Activated naive CD8-positive, alpha-beta T cell treated with anti-CD3 and anti-CD28 coated beads, Interleukin-2, amount 10 ng/mL, durations not matched to agents 7 days and 5 days (primary cell): ENCODE measurements at places on chromosomes 16 and 17. TPM values are rescaled to one million over a fixed set of nuclear protein-coding genes. Genes with fewer than 3 reads are reported as not detected.

The STAC2 gene
- total RNA-seq, result not detected

The TUFM gene
- total RNA-seq, result 119 TPM

The CD300A gene
- total RNA-seq, result 12.7 TPM

The SLC46A1 gene
- 3.6 TPM for total RNA-seq

The PLCG2 gene
- 13.5 TPM for total RNA-seq

The FLII gene
- 354 TPM for total RNA-seq

The MRM1 gene
- total RNA-seq, result 9.0 TPM

The WWOX gene
- total RNA-seq, result 26.8 TPM

The APOBR gene
- total RNA-seq, result 26.1 TPM

The KRTAP17-1 gene
- not detected for total RNA-seq

The CLDN7 gene
- 2.6 TPM for total RNA-seq

The SYT17 gene
- total RNA-seq, result not detected

The TNFRSF17 gene
- total RNA-seq, result not detected

The PIRT gene
- not detected for total RNA-seq

The KRT27 gene
- total RNA-seq, result not detected

The TELO2 gene
- 53.9 TPM for total RNA-seq

The LGALS9 gene
- 175 TPM for total RNA-seq

The MVD gene
- 84.2 TPM for total RNA-seq

The C1QTNF8 gene
- not detected for total RNA-seq

The TTC19 gene
- 32.5 TPM for total RNA-seq

The ABCA8 gene
- total RNA-seq, result not detected

The TBC1D3E gene
- total RNA-seq, result not detected

The SLFN11 gene
- total RNA-seq, result 44.1 TPM
